ENCODE measurements at places on chromosomes 5 and 9.

GRCh38 chr9:71518045-71518827 lies 250.1 kb downstream of the CEMIP2 start:
- DNase-seq = no peak

GRCh38 chr9:21070171-21070571 lies 7.6 kb downstream of the IFNB1 start:
- DNase-seq = no peak

GRCh38 chr5:145887976-145888574 lies 15.3 kb upstream of the GRXCR2 start:
- peak; percentile 80 for DNase-seq

DNA sequence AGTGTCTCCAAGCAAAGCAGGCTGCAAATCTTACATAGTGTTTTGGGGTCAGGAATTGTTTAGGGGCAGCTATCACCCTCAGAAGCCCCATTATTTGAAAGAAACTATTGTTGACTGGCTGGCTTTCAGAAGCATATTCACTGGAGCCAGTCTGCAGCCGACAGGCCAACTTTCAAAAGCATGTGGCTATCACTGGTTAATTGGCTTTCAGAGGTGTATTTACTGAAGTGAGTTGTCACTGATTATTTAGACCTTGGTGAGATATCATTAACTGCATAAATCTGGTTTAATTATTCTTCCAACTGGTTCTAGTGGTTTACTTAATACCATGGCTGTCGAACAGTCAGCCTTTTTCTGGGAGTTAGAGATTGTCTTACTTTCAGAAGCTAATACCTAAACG lies 247.0 kb downstream of the CWC27 start:
- DNase-seq = no peak

DNA sequence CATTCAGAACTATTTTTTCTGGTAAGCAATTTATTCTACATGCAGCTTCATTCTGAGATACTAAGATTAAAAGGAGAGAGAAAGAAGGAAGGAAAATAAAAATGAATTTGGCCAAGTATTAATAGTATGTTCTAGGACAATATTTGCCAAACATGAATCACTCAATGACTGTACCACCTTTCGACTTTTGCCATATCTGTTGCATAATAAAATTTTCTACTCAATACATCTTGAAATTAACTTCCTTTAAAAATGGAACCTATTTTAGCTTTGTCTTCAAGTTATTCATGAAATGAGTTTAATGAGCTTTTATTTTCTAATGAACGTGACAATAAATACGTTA lies 111.8 kb downstream of the MARCHF3 start:
- no peak for DNase-seq

Data from Peyer's patch (tissue), 4 donors.